Activated CD4-positive, alpha-beta T cell treated with anti-CD3 and anti-CD28 coated beads, Interleukin-2, amount 50 U/mL, for 24 hours (primary cell): ENCODE measurements at places on chromosomes 1 and 21.

GRCh38 chr1:90833466-90834110, 116.5 kb upstream of the BARHL2 start:
- no peak for DNase-seq

GRCh38 chr1:186418503-186418902, 42.4 kb downstream of the PDC start:
- no peak for DNase-seq

- no peak for DNase-seq
These were observed 3.6 kb downstream of the FAM20B start for GRCh38 chr1:179029321-179029759.

DNA sequence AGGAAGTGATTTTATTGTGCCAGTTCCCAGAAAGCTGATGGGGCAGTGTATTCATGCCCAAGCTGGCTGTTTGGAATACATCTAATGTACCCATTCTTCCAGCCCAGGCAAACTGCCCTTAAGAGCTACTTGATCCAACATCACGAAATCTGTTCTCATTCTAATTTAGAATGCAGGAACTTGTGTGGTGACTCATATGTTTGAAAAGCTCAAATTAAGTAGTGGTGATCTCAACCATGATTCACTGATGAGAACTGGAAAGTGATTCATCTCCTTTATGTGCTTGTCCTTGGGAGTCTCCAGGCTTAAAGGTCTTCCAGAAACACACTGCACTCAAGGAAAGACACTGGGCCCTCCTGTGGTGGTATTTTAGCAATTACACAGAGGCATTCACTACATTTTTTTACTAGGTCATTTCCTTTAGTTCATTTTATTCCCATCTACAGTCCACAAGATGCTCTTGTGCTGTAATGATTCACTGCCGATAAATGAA, 65.4 kb downstream of the RPE65 start:
- no peak for DNase-seq

DNA sequence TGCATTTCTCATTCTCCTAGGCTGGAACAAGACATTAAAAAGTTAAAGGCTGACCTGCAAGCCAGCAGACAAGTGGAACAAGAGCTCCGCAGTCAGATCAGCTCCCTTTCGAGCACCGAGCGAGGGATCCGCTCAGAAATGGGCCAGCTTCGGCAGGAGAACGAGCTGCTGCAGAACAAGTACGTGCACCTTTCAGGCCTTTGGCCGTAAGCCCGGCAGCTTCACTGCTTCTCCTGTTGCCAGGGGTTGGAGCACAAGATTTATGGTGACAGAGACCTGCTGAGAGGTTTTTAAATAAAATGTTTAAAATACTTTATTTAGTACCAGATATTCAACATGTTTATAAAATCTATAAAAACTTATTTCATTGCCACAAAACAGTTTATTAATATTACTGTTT, 53.4 kb downstream of the MACO1 start:
- DNase-seq = no peak
